Stimulated activated CD4-positive, alpha-beta T cell treated with anti-CD3 and anti-CD28 coated beads, Interleukin-12 subunit alpha, Interleukin-12 subunit beta, amount 100 ng/mL, for 24 hours (primary cell): ENCODE measurements at places on chromosomes 3 and 15.

GRCh38 chr15:93219859-93220420 is 130.9 kb upstream of the RGMA start:
- DNase-seq: no peak

DNA sequence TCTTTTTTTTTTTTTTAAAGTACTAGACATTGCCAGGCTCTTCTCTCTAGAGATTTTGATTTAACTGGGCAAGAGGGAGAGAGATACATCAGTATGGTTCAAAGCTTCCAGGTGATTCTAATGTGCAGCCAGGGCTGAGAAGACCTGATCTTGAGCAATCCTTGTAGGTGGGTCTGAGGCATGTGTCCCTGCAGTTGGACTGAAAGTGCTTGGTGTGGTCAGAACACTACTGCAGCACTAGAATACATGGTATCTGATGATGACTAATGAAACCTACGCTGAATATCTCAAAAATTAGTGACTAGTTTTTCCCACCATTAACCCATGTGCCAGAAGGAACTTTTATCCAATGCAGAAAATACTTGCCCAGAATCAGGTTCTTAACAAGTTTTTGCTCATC is 34.4 kb upstream of the MYO5C start:
- DNase-seq: no peak

DNA sequence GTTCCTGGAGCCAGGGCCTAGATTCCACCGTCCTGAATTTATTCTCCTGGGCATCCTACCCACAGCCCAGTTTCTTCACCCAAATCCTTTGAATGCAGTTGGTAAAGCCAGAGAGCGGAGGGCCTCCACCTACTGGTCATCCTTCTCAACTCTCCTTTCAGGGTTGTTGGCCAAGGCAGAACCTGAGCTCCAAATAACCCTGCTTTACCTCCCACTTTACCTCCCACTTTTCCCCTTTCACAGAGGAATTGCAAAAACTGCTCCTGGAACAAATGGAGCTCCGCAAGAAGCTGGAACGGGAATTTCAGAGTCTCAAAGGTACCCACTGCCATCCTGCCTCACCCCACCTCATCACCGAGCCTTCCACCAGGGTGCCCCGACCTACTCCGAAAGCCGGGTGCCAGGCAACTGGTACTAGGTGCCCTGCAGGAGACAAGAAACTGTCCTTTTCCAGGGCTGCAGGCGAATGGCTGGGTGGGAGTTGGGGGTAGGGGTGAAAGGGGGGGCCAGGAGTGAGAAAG is 6.8 kb downstream of the SKOR1 start:
- no peak for DNase-seq

DNA sequence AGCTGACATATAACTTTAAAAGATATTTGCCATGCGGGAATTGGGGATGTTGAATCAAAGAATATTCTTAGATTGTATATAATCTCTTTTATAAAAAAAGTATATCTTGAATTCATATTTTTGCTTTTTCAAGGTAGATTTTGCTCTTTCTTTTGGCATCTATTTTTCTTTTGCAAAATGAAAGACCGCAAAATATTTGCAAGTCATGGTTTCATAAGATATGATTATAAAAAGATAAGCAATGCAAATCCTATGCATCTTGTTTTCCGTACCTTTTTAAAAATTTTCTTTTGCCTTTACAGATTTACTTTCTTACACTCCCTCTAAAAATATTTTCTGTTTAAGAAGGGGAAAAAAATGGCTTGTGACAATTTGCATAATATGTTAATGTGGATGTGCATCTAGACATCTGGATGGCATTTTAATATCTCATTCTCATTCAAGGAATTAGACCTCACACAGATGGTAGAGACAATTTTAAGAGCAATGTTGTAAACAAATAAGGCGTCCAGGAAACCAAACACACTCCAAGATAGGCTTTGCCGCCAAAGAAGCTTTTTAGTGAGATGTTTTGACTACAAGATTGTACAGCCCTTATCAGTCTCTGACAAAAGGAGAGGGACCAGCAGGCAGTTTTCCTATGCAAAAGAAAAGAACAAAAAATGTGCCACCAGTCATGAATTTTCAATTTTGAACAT is 371.1 kb downstream of the CHL1 start:
- no peak for DNase-seq

- no peak for DNase-seq
These were observed 1009.5 kb downstream of the NAALADL2 start for GRCh38 chr3:175868626-175869025.

- DNase-seq: no peak
These were observed 22.5 kb downstream of the CCR4 start for GRCh38 chr3:32973982-32974381.

GRCh38 chr3:126200534-126200933 is 20.1 kb upstream of the ALDH1L1 start:
- no peak for DNase-seq

GRCh38 chr3:137201066-137201465 is 243.3 kb downstream of the IL20RB start:
- no peak for DNase-seq

- no peak for DNase-seq
These were observed 157.8 kb upstream of the ROPN1 start for GRCh38 chr3:124149771-124150170.

- DNase-seq: no peak
These were observed 39.7 kb upstream of the VEPH1 start for GRCh38 chr3:157542711-157543500.

- no peak for DNase-seq
These were observed 463.5 kb downstream of the RAP2B start for GRCh38 chr3:153625506-153625905.

DNA sequence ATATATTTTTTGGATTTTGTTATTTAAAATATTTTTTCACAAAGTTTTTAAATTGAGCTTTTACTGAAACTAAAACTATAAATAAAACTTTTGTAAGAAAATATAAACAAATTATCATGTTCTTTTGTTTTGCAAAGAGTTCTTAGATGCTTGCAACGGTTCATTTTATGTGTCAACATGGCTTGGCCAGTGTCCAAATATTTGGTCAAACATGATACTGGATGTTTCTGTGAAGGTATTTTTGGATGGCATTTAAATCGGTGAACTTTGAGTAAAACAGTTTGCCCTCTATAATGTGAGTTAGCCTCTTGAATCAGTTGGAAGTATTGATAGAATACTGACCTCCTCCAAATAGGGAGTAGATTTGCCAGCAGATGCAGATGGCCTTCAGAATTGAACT is 612.6 kb upstream of the NECTIN3 start:
- DNase-seq: no peak

- no peak for DNase-seq
These were observed 92.5 kb downstream of the ADAMTS9 start for GRCh38 chr3:64595253-64595694.

- DNase-seq: no peak
These were observed 40.1 kb downstream of the TRIM71 start for GRCh38 chr3:32857921-32858320.

DNA sequence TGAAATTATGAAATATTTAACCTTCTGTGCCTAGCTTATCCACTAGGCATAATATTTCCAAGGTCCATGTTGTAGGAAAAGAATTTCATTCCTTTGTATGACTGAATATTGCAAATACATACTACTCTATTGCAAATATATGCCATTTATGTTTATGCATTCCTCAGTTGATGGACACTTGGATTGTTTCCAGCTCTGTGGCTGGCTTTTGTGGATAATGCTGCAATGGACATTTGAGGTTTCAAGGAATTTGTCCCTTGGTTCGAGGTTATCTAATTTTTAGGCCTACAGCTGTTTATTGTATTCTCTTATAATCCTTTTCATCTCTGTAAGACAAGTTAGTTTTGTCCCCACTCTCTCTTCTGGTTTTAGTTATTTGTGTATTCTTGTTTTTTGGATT is 7.7 kb upstream of the AADACL2 start:
- DNase-seq: no peak

DNA sequence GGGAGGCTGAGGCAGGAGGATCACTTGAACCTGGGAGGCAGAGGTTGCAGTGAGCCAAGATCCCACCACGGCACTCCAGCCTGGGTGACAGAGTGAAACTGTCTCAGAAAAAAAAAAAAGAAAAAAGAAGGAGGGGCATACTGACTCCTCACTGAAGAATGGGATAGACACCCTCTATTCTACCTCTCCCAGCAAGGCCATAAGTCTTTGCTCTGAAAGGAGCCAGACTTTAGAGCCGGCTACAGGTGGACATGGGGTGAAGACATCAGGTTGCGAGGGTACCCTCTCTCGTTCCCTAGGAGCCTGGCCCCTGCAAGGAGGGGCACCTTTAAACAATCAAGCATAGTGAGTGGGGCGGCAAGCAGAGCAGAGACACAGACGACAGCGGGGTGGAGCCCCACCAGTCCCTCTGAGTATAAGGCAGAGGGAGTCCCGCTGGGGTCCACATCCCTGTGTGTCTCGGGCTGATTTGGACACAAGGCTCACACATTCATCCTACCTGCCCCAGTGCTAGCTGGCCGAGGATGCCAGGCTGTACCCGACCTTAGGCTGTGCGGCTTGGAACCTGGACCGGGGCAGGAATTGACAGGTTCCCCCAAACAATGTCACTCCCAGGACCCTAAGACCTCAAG is 1.1 kb downstream of the GRAMD2A start:
- no peak for DNase-seq

DNA sequence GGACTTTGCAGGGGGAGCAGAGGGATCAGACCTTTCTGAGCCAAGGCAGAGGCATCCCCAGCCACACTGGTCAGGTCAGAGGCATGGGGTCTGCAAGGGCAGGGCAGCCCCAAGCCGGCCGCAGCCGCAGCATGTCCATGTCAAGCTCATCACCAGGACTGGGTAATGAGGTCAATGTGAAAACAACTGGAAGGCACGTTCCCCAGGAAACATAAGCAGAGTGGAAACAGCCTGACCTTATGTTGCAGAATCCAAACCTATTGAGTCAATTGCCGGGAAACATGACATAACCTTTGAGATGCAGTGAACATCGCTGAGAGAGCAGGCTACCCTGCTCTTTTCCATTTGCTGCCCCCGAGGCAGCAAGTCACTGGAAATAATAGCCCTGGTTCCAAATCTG is 315.1 kb upstream of the IGF1R start:
- DNase-seq: no peak

- no peak for DNase-seq
These were observed 124.0 kb downstream of the CNTN6 start for GRCh38 chr3:1216856-1217255.

GRCh38 chr15:85792102-85792731 is 2.5 kb downstream of the KLHL25 start:
- no peak for DNase-seq

DNA sequence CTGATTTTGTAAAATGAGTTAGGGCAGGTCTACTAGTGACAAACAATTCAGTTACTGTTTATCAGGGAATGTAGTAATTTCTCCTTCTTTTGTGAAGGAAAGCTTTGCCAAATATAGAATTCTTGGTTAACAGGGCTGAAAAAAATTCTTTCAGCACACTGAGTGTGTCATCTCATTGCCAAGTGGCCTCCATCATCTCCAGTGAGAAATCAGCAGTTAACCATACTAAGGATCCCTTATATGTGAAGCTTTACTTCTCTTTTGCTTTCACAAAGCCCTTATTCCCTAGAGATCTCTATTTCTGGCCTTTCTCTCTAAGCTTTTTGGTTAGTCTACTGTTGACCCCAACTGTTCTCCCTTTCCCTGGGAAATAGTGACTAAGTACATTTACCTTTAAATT is 269.1 kb downstream of the SCAPER start:
- no peak for DNase-seq

DNA sequence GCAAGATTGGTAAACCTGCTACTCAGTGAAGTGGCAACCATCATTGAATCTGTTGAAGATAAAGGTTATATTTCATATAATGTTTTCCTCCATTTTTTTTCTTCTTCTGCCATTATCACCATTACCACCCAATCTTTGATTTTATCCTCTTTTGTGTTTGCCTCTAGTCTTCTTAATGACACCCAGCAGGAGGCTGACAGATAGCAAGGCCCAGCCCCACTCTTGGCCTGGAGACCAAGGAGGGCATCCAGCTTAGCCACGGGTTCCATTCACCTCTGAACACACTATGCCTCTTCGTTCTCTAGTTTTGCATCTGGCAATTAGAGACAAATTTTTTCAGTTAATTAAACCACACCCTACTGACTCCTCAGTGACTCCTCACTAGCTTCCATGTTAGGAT is 129.7 kb downstream of the TPRG1 start:
- DNase-seq: no peak

DNA sequence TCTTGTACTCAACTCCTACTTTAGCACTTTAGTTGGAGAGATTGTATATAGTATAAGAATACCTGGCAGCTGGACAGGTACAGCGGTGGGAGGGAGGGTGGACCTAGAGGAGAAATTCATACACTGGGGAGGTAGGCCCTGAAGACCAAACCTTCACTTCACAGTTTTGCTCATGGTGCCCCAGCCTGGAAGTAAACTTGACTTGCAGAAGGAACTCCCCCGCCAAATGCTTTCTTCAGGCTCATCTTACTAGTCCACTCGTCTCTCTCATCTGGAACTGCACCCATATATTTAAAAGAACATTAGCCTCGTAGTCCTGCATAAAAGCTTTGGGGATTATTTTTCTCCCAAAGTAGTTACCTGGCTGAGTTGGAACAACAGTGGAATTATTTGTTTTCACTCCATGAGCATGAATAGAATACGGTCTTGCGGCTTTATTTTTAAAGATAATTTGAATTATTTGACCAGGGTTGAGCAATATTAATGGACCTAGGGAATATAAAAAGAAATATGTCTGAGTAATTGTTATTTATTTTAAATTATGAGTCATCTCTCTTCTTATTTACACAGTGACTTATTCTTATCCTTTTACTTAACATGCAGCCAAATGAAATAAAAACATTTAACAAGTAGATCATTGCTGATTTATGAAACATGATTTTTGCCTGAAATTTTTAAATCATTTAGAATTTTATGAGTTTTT is 25.5 kb upstream of the CP start:
- no peak for DNase-seq

GRCh38 chr3:19527746-19528145 is 379.4 kb downstream of the KCNH8 start:
- DNase-seq: no peak

GRCh38 chr3:127458696-127459604 is 131.6 kb downstream of the TPRA1 start:
- DNase-seq: no peak

DNA sequence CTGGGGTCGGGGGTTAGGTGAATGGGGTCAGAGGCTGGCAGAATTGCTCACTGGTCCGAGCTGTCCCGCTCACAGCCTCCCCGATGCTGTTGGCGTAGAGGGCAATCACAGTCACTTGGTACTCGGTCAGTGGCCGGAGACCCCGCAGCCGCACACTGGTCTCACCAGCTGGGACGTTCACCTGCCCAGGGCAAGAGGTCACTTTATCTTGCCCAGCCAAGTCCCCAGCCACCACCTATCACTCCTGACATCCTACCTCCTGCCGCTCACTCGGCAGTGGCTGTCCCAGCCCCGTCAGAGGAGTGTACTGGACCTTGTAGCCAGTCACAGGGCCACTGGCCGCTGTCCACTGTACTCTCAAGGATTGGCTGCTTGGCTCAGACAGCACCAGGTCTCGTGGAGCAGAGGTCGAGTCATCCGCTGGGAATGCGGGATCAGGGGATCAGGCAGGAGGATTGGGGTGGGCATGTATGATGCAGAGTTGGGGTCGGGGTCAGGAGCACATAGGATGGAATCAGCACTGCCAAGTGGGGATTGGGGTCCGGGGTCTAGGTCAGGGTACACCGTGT is 2.5 kb downstream of the COL7A1 start:
- no peak for DNase-seq
